ENCODE measurements at places on chromosomes 3 and 15.

DNA sequence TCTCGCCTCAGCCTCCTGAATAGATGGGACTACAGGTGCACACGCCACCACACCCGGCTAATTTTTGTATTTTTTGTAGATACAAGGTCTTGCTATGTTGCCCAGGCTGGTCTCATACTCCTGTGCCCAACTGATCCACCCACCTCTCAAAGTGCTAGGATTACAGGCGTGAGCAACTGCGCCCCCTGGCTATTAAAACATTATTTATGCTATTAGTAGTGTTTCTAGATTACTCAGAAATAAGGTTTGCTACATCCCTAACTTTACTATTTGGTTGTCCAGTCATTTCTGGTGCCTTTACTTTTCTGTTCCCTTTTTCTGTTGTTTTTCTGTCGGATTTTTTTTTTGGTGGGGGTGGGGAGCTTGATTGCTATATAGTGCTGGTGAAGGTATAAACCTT lies 393.6 kb upstream of the TPM1 start:
- DNase-seq = no peak

GRCh38 chr3:28901018-28901417 lies 379.9 kb upstream of the RBMS3 start:
- DNase-seq = no peak

DNA sequence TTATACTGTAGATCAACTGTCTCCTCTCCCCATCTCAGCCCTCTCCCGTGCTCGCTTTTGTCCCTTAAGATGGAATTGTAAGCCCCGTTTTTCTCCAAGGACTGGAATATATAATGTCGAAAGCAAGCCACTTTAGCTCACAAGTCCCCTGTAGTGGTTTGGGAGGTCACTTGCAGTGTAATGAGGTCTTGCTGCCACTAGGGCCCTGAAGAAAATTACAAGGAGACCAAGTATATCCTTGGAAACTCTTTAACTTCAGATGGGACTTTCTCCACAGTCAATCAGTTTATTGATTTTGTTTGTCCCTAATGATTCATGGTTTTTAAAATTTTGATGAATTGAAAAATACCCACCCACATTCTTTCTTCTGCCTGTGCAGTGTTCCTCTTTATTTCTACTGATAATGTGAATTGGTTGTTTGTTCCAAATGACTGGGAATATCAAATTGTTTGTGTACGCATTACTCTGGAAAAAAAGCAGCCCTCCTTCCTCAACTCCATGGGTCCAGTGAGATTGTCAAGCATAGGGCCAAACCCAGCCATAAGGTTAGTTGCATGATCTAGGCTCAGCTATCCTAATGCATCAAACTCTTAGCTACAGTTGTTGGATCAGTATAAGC lies 294.8 kb downstream of the MCTP2 start:
- DNase-seq = no peak

GRCh38 chr3:121800906-121801305 lies 34.0 kb downstream of the IQCB1 start:
- no peak for DNase-seq

DNA sequence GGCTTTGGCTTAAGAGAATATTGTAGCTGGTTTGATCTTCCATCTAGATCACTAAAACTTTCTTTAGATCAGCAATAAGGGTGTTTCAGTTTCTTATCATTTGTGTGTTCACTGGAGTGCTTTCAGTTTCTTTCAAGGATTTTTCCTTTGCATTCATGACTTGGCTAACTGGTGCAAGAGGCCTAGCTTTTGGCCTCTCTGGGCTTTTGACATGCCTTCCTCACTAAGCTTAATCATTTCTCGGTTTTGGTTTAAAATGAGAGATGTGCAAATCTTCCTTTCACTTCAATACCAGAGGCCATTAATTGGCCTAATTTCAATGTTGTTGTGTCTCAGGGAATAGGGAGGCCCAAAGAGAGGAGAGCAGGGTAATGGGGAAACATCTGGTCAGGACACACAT lies 30.3 kb upstream of the CCNB2 start:
- DNase-seq = no peak

GRCh38 chr3:67540198-67540894 lies 114.1 kb downstream of the SUCLG2 start:
- no peak for DNase-seq

GRCh38 chr3:171685116-171685895 lies 125.0 kb downstream of the PLD1 start:
- DNase-seq = no peak

GRCh38 chr3:45682311-45682710 lies 6.9 kb upstream of the SACM1L start:
- no peak for DNase-seq

DNA sequence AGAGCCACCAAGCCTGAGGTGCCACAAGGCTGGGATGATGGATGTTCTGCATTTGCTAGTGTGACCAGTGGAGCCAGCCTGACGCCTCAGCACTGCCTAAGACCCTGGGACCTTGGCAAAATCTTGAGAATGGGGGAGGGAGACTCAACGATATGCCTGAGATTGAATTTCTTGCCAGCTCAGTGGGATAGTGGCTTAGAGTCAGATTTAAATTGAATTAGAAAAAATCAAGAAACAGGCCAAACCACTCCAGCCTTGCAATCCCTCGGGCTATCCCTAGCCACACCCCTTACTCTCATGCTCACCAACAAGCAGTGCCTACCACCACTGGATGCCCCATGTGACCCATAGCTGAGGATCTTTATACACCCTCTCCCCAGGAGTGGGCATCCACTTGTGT lies 18.7 kb upstream of the PDE8A start:
- no peak for DNase-seq

GRCh38 chr15:35142578-35142977 lies 57.5 kb upstream of the NANOGP8 start:
- DNase-seq = no peak

- no peak for DNase-seq
Observed at GRCh38 chr3:192827208-192827607, 90.4 kb downstream of the MB21D2 start.

- no peak for DNase-seq
Observed at GRCh38 chr3:63911509-63911872, 692 bp downstream of the SCAANT1 start.

- DNase-seq = no peak
Observed at GRCh38 chr15:64152507-64153387, 1.2 kb downstream of the SNX22 start.

DNA sequence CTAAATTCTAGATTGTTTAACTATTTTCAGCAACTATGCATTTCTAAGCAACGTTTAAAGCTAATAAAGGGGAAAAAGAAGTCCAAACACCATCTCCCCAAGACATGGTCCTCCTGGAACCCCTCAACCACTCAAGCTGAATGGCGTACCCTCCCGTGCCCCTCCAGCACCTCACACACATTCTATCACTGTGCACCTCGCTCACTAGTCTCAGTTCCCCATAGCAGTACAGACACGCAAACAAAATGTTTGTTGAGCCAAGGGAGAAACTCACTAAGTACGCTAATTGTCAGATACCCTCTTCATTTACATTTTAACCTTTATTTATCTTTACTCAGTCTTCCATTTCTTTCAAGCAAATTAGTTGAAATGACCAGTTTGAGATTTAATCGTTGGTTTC lies 48.8 kb downstream of the ACAP2 start:
- DNase-seq = no peak

DNA sequence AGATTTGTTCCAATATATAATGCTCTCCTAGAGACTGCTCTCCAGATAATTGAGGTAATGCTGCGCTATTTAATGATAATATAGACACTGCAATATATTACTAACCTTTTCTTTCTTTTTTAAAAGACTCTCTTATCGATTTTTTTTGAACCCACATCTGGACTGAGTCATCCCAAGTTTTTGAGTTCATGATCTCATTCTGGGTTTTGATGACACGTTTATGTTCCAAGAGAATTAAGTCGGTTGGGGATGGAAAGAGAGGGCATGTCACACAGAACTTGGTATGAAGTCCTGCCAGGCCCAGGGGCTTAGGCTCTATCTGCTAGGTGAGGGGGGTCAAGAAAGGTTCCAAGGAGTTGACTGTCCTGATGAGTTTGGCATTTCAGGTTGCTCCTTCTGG lies 431.1 kb downstream of the MFSD1 start:
- no peak for DNase-seq

DNA sequence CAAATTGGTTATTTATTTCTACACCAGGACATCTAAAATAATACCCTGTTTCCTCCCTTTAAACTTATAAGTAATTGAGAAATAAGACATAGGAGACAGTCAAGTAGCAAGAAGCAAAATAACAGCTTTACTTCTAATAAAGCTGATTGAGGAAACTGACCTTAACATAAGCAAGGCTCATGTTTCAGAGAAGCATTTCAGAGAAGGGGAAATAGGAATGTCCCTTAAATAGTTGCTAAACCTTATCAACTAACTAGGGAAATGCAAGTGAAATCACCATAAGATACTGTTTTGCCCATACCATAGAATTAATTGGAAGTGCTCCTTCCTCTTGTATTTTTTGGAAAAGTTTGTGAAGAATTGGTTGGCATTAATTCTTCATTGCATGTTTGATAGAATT lies 84.9 kb downstream of the B3GALNT1 start:
- DNase-seq = no peak

DNA sequence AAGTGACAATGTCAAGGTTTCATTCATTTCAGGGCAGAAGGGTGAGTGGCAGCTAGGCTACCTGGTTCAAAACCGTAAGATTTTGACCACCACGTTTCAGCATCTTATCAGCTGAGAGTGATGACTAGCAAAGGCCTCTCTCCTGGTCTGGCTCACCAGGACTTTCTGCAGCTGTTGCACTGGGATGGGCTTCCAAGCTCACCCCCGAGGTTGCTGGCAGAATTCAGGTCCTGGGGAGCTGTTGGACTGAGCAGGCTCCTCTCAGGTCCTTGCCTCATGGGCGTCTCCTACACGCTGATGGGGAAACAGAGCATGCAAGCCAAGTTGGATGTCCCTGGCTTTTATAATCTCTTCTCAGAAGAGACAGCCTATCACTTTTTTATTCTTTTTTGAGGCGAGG lies 88.8 kb upstream of the RNU6-1 start:
- DNase-seq = no peak

DNA sequence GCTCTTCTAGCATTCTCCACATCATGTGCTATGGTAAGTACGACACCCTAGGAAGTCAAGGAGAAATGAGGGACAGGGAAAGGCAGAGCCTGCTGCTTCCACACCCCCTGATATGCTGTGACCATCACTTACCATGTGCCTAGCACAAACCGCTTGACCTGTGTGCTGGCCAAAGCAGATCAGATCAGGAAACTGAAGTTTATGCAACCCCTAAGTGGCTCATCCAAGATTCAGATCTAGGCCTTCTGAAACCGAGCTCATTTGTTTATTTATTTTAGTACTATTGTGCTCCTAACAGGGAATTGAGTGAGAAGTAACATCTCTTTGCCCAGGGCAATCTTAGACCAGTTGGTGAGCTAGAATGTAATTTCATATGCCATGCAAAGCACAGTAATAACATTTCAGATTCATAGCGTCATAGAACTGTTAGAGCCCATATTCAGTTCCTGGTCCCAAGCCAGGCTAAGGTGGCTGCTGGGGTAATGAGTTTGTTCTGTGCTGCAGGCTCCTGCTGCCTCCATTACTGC lies at the start of gene RTP2:
TSS of gene RTP2 (minus strand) at position 51 of the 527 bp plus-strand sequence. CDS start 429 bp downstream, outside the sequence.
- DNase-seq = no peak

GRCh38 chr15:70604666-70605315 lies 158.6 kb downstream of the UACA start:
- no peak for DNase-seq

DNA sequence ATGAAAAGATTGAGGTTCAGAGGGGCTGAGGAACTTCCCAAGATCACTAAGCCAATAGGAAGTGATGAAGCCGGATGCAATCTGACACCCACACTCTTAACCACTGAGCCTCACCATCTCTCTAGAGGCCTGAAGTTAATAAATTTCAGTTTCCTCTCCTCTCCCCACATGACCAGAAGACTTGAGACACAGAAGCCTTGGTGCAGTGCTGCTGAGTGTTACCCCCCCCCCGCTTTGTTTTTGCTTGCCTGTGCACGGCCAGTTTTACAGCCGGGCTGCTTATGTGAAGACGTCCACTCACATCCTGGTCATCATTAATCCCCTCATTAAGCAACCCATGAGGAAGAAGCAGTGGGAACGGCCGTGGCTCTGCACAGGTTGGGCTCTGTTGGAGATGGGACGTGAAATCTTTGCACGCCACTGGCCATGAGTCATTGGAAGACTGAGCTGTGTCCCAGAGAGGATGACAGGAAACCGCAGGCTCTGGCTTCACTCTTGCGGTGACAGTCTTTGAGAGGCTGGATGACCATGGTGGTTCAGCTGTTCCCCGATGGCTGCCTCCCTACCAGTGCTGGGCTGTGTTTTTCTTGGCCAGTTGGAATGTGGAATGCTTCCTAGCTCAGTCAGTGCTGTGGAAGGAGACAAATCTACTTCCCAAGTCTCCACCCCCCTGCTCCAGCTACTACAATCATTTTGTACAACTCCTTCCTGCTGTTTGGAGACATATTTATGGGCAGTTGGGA lies 232.6 kb upstream of the LRTM1 start:
- DNase-seq = no peak

- DNase-seq = no peak
Observed at GRCh38 chr15:66070220-66070934, 183.2 kb downstream of the MEGF11 start.

GRCh38 chr3:12615266-12615665 lies 48.7 kb downstream of the RAF1 start:
- no peak for DNase-seq

- DNase-seq = no peak
Observed at GRCh38 chr3:106047221-106047620, 178.4 kb upstream of the CBLB start.

- no peak for DNase-seq
Observed at GRCh38 chr3:157107037-157107436, 52.9 kb downstream of the CCNL1 start.

DNA sequence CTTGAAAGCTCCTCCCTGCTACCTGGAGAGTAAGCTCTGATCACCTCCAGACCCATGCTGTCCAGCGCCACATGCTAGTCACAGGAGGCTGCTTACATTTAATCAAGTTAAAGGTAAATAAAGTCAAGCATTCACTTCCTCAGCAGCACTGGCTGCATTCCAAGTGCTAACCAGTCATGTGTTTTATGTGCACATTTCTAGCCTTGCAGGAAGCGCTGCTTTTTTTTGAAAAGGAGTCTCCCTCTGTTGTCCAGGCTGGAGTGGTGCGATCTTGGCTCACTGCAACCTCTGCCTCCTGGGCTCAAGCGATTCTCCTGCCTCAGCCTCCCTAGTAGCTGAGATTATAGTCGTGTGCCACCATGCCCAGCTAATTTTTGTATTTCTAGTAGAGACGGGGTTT lies 279.2 kb downstream of the GABRG3 start:
- DNase-seq = no peak

- DNase-seq = no peak
Observed at GRCh38 chr3:169105561-169105960, 558.0 kb downstream of the MECOM start.

- DNase-seq = no peak
Observed at GRCh38 chr3:177680472-177680821, 483.2 kb upstream of the TBL1XR1 start.

GRCh38 chr15:93980261-93980911 lies 251.0 kb upstream of the MCTP2 start:
- no peak for DNase-seq

DNA sequence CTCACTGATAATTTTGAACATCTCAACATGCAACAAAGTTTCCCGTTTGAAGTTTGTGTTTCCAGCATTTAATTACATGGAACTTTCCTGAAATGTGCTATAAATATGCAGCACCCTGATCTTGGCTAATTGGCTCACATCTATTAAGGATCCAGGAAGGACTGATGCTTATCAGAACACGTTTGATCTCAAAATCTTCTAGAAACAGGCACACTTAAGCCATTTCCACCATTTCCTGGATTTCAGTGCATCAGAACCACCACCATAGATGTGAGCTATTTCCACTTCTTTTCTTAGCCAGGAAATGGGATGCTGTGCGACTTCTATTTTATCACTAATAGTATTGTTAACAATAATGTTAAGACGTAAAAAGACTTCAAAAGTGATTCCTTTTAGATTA lies 228.9 kb downstream of the FEZF2 start:
- DNase-seq = no peak

GRCh38 chr3:23819599-23820360 lies 14.0 kb downstream of the UBE2E1 start:
- no peak for DNase-seq
